ENCODE measurements at places on chromosomes 12 and 14.

DNA sequence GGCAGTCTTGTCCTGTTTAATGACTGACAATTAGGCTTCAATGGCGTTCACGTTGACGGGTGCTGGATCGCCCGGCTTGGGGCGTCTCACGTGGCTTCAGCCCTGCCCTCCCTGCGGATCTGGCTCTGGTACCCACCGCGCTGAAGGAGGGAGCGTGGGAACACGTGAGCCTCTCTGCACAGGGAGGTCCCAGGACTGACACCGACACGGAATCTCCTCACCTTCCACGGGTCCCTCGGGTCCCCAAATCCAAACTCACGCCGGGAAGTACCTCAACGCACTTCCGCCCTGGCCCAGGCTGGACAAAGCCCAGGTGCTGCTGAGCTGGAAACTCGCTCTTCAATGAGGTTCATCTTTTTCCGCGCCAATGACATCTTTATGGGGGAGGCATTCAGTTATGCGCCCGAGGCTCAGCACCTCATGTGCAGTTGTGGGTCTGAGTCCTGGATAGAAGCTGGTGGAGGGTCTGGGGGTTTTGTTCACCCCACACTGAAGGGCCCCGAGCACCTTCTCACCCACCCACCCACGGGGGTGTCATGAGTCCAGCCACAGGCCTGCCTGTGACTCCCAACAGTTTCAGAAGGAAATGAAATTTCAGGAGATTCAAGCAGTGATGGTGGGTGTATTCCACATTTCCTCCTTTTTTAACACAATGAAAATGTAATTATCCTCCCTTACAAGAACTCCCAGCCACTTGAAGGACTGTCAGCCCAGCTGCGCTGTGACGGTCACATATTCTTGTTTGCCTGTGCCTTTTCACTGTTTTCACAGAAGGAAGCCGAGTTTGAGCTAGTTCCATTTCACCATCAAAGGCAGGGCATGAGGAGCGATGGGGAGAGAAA lies 251.7 kb upstream of the SFSWAP start:
- DNase-seq: no peak

GRCh38 chr14:101839236-101839635 lies 77.7 kb downstream of the PPP2R5C start:
- DNase-seq: no peak

- no peak for DNase-seq
These were observed 23.1 kb downstream of the PRIMA1 start for GRCh38 chr14:93765155-93765554.

- no peak for DNase-seq
These were observed 462.3 kb upstream of the LRFN5 start for GRCh38 chr14:41144370-41144769.

DNA sequence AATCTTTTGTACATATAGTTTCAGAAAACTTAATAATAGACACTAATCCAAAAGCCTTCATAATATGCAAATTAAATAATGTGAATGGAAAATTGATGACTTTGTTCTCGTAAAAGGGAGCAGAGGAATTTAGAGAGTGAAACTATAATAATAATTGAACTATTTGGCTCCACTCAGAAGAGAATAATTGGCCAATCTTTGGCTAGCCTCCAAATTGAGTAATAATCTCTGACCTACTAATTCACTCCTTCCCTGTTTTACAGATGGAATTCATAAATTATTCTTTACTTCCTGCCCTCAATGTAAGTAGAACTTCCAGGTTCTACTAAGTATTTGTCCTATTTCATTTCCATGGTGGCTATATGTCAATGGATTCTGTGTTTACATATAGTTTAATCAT lies 15.8 kb downstream of the TRIM9 start:
- no peak for DNase-seq

GRCh38 chr12:111034886-111035577 lies 114.7 kb upstream of the MYL2 start:
- no peak for DNase-seq

- no peak for DNase-seq
These were observed 29.3 kb downstream of the FGD6 start for GRCh38 chr12:95187865-95188415.

GRCh38 chr12:2477009-2477766 lies 317.6 kb upstream of the FKBP4 start:
- DNase-seq: no peak

- no peak for DNase-seq
These were observed 19.8 kb downstream of the PLEK2 start for GRCh38 chr14:67392123-67392522.

DNA sequence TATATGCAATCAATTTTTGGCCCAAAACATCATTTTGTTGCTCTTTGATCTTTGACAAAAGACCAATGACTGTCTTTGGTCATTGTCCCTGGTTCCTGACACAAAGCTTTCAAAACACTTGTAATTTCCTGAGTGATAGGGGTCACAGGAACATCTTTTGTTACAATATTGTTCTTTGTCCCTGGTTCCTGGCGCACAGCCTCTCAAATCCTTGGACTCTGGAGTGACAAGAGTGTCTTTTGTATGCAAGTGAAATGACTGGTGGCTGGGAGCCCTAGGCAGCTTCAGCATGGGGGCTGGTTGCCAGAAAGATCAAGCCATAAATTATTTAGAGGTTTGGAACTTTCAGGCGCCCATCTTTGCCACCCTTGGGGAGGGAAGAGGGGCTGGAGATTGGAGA lies 53.9 kb downstream of the DNAH10 start:
- no peak for DNase-seq

DNA sequence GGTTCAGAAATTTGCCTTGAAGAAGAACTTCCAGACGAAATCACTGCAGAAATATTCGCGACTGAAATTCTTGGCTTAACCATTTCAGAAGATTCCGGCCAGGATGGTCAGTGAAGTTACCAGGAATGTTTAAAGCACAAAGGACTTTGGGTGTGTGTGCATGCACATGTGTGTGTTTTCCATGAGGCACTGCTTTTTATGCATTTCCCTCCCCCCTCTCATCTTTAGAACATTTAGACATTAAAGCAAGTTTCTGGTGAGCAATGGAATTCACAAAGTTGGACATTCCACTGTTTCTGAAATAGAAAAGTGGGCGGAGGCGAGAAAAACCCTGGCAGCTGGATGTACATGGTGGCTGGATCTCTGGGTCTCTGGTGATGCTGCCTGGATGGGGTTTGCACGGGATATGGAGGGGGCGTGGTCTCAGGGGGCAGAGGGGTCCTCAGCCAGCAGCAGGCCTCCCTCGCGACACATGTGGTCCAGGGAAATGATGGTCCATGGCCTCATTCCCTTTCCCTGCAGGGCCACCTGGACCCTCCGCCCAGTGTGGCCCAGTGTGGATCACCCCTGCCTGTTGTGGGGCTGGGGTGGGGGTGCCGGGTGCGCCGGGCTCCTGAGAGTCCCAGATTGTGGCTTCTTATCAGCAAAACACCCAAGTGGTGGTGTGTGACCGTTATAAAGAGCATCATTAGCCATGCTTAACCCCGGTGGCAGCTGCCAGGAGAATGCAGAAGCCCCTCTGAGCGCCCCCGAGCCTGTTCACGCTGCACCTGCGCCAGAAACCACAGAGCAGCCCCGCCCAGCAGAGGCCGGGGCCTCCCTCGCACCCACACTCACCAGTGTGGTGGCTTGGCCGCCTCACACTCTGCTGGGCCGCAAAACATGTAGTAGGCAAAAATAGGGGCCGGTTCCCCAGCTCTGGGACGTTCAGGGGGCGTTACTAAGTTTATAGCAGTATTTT lies 17.8 kb upstream of the BCL7A start:
- DNase-seq: no peak

DNA sequence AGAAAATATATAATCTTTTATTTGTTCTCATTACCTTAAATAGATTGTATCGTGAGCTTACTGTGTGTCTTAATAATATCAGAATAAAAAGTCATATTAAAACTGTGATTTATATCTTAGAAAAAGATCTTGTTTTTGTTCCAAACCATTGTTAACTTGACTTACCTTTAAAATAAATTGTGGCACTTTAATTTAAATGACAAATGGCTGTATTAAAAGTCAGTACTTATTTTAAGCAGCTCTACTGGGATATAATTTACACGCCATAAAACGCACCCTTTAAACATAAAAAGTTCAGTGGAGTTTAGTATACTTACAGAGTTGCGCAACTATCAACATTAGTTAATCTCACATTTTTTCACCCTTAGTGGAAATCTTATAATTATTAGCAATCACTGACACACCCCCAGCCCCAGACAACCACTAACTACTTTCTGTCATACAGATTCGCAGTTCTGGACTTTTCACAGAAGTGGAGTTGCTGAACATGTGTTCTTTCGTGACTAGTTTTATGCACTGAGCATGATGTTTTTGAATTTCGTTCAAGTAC lies 311.7 kb downstream of the ACSS3 start:
- DNase-seq: no peak

- no peak for DNase-seq
These were observed 122.1 kb upstream of the ARHGAP5 start for GRCh38 chr14:31954991-31955390.

- no peak for DNase-seq
These were observed 101.5 kb downstream of the BMP4 start for GRCh38 chr14:53855127-53855526.

DNA sequence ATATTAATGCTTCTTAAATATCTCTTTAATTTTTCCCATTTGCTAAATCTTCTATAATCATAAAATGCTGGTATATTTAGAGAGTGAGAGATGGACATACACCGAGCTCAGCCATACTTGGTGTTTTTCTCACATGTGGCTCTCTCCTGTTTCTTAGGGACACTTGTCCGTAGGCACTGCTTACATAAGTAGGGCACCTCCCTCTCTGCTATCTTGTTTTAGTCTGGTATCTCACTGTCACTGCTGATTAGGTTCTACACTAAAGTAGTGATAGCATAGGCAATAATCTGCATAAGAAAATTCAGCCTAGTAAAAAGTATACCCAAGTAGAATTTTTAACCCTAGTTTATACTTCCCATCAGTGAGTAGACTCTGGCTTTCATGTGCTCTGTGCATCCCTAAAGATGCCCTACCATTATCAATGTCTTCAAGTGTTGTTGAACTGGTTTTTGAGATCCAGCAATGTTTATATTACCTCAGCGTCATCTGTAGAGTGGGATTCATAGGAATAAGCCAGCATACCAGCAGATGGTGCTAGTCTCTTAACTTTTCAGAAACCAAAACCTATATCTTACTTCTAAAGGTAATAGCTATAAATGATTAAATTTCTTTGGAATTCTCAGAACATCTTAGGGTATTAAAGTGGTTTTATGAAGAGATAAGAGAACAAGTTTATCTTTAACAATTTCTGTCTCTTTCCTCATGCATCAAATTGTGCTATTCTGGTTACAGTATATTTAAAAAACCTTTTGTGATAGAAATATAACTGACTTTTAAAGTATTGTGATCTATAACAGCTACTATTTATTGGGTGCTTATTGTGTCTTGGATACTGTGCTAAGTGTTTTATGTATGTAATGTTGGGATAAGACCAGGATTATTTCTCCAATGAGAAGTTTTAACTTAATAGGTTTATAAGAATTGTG lies 32.9 kb downstream of the ARID2 start:
- DNase-seq: no peak

DNA sequence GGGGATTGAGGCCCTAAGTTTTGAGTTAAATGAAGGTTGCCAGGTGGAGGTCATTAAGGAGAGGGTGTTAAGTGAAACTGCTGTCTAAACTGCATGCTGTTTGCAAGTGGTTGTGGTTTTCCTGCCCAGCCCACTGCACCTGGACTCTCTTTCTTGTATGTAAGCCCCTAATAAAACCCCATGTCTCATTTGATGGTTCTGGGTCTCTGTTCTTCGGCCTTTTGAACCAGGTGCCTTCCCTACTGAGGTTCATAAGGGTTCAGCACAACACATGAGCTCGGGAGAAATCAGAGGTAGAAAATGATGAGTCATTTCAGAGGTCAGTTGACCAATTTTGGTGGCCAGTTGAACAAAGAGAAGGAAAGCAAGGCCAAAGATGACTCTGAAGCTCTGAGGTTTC lies 382.5 kb downstream of the RPS29 start:
- DNase-seq: no peak

GRCh38 chr12:51592034-51592705 lies 1.1 kb downstream of the SCN8A start:
- no peak for DNase-seq

DNA sequence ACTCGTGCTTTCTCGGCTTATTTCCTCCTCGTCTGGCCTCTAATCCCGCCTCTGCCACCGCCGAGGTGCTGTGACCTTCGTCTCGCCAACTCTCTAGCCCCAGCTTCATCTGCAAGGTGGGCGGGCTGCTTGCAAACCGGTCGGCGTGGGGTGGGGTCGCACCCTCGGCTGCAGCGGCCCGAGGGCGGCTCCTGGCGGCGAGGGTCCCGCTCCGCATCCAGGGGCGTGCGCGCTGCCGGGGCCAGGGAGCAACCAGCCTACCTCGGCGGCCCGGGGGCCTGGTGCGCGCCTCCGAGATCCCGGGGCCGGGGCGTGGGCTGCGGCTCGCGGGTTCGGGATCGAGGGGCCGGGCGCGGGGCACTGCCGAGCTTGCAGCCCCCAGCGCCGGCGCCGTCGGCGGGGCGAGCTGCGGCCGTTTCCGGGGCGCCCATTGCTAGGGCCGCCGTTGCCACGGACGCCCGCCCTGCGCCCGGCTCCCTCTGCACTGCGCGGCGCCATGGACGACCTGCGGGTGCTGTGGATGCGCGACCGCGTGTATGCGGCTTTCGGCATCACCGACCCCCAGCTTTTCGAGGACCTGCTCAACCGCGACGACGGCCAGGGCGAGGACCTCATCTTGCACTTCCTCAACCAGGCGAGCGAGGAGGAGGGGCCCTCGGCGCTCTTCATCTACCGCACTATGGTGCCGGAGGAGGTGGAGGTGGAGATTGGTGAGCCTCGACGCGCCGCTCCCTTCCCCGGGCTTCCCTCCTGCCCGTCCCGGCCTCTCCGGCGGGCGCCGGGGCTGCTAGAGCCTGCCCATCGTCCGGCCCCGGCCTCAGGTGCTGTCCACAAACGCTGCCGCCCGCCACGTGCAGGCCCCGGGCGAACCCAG lies at the start of gene DNAH10:
DNAH10 (plus strand) TSS at position 461 of the 874 bp plus-strand sequence; CDS start at position 497, 36 bp downstream.
- no peak for DNase-seq

- no peak for DNase-seq
These were observed 58.9 kb downstream of the MOK start for GRCh38 chr14:102246071-102246470.

GRCh38 chr14:26841920-26842741 lies 244.3 kb upstream of the NOVA1 start:
- no peak for DNase-seq

DNA sequence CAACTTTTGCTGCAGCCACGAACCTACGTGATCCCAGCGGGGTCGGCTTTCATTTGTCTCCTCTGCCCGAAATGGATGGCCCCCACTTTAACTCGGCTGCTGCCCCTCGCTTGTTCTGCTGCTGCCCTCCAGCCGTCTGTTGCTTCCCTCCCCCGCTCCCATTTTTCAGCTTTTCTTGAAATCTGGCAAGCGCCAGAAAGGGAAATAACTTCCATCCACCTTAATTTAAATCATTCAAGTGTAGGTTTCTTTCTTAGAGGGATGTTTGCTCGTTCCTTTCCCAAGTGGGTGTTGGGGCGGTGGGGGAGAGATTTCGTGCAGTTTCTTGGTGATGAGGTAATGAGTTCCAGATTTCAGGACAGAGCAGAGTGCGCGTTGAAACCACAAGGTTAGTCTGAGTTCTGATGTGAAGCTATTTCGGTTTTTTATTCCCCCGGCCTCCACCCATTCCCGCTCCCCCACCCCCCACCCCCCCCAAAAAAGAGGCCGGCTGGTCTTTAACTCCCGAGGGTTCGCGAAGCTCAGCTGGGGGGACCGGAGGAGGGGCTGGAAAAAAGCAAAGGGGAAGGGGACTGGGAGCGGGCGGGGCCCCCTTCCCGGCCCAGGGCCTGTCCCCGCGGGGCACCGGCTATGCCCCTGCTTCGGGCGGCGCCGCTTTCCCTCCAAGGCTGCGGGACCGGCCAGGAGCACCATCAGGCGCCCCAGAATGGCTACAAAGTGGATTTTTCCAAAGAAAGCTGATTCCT lies 2.2 kb upstream of the ZFP36L1 start:
- DNase-seq: no peak

GRCh38 chr14:100871234-100872186 lies 32.0 kb downstream of the RTL1 start:
- DNase-seq: no peak

Measured in stimulated activated CD8-positive, alpha-beta memory T cell treated with anti-CD3 and anti-CD28 coated beads, Interleukin-7, amount 100 ng/mL, for 1 hour (primary cell).